ENCODE measurements at places on chromosomes 16 and 17.

DNA sequence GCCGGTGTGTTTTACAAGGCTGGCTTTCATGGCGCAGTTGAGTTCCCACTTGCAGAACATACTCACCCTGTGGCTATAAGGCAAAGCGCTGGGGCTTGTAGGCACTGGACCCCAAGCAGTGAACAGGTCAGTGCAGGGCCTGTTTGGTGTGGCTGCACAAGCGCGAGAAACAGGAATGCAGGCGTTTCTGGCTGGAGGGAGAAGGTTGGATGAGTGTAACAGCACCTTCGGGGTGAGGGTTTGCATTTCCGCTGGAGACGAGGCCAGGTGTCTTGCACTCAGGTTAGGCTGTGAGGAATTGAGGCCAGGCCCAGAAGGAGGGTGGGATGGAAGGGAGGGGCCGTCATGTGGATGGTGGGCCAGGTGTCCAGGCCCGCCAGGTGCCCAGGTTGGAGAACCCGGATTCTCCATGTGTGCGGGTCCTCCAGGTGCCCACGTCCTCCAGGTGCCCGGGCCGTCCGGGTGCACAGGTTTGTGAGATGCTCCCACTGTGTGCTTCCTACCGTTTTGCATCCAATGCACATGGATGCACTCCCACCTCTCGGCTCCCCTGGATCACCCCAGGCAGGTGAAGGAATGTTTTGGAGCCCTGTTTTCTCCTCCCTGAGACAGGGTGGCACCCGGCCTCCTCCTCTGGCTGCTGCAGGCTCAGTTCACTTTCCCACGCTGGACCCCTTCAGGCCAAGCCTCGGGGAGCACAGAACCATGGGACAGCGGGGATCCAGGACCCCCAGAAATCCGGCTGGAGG lies 46.0 kb downstream of the SLC7A5 start:
- DNase-seq, result no peak

- no peak for DNase-seq
Measured at GRCh38 chr17:4119299-4119698, 23.5 kb downstream of the ZZEF1 start.

DNA sequence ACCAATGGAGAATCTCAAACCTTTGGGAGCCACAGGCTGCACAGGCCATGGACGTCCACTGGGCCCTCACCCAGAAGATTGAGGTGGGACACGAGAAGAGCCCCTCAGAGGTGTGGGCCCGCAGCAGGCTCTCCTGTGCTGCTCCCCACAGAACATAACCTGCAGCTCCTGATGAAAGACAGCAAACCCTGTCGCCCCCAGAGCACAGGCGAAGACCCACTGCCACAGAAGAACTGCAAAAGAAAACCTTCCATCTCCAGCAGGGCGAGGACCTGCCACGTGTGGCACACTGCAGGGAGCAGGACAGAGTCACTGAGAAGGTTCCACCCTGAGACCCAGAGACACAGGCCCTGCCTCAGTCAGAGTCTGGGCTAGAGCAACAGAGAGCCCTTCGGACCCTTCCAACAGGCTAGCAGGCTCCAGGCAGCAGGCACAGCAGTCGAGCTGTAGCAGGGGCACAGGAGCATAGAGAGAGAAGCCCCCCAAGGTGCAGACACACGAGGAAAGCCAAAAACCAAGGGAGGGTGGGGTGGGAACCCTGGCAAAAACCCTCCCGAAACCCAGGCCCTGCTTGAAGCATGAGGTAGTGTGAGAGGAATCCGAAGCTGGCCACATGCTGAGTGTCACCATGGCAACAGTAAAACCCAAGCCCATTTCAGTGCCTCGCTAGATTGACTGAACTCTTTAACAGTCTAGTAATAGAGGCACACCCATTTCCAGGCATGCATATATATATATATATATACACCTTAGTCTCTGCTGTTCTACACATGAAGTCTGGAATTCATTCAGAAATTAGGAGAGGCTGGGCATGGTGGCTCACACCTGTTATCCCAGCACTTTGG lies 60.0 kb upstream of the CHMP6 start:
- DNase-seq, result no peak

GRCh38 chr16:67995423-67995822 lies 3.9 kb downstream of the DPEP2 start:
- DNase-seq, result no peak

DNA sequence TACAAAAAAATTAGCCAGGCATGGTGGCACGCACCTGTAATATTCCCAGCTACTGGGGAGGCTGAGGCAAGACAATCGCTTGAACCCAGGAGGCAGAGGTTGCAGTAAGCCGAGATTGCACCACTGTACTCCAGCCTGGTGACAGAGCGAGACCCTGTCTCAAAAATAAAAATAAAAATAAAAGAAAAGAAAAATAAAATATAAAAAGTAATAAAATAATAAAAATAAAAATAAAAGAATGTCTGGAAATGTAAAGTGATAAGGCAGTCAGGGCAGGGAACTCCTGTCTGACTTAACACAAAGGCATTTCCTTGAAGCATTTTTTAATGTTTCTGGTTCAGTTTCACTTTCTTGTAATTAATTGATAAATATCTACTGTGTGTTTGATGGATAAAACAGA lies 34.7 kb upstream of the DNAJA2 start:
- no peak for DNase-seq

- DNase-seq, result no peak
Measured at GRCh38 chr16:6891496-6891895, 441.1 kb upstream of the RBFOX1 start.

GRCh38 chr17:39674702-39675389 lies 6.6 kb downstream of the PNMT start:
- DNase-seq, result no peak

DNA sequence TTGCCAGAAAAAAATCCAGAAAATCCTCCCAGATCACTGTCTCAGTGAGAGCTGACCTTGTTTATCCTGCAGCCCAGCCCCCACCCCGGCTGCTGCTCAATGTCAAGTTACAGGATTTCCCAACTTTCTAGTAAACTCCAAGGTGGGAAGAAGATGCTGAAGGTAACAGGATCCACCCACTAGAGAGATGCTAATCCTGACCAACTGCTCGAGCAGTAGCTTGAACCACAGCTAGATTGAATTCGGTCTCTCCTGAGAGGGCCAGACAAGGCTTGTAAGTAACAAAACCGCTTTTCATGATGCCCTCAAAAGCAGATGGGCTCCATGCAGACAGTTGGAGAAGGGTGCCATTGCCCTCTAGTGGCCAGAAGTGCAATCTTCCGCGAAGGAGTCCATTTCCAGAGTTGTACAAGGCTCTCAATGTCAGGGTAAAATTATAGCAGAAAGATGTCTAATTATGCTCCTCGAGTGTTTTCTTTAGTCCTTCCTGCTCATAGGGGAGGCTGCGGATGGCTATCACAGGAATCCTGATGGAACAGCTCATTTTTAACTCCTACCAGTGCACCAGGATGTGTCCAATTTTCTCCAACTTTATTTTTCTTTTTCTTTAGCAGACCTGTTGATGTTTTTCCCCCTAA lies 3.9 kb downstream of the CDH11 start:
- DNase-seq, result no peak

DNA sequence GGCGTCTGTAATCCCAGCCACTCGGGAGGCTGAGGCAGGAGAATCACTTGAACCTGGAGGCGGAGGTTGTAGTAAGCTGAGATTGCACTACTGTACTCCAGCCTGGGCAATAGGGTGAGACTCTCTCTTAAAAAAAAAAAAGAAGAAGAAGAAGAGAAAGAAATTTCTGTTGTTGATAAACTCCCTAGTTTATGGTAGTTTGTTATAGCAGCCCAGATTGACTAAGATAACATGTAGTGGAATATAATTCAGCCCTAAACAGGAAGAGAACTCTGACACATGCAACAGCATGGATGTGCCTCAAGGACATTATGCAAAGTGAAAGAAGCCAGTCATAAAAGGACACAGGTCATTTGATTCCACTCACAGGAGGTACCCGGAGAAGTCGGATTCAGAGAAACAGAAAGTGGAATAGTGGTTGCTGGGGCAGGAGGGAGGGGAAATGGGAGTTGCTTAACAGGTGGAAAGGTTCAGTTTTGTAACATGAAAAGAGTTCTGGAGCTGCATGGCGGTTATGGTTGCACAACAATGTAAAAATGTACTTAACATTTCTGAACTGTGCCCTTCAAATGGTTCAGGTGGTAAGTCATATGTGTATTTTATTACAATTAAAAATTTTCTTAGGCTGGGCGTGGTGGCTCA lies 26.0 kb upstream of the PRM1 start:
- no peak for DNase-seq

- DNase-seq, result no peak
Measured at GRCh38 chr17:63932721-63933120, 590 bp upstream of the CD79B start.

- DNase-seq, result no peak
Measured at GRCh38 chr16:30669026-30669902, 11.0 kb downstream of the FBRS start.

GRCh38 chr16:78522327-78522726 lies 422.9 kb downstream of the WWOX start:
- DNase-seq, result no peak

DNA sequence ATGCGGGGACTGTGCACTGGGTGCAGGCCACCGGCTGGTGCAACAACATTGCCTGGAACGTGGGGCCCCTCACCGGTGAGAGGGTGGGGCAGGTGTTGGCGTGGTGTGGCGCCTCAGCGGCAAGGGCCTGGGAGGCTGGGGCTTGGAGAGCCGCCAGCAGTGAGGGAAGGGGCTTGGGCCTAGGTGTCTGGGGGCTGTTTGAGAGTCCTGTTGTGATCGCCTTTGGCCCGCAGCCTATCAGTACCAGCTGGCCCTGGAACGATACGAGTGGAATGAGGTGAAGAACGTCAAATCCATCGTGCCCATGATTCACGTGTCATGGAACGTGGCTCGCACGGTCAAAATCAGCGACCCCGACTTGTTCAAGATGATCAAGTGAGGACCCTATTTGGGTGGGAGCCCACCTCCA lies 2.6 kb upstream of the TMEM88 start:
- no peak for DNase-seq
